ENCODE measurements at places on chromosomes 5 and 9. TPM values are rescaled to one million over a fixed set of nuclear protein-coding genes. Genes with fewer than 3 reads are reported as not detected.

CCDC183 gene
- not detected for total RNA-seq

LHX6 gene
- not detected for total RNA-seq

SLIT3 gene
- 0.34 TPM for total RNA-seq

PTPDC1 gene
- total RNA-seq = 5.2 TPM

SPATA31D4 gene
- total RNA-seq = not detected

CDC14B gene
- total RNA-seq = 12.1 TPM

CER1 gene
- not detected for total RNA-seq

FYB1 gene
- not detected for total RNA-seq

NSMF gene
- total RNA-seq = 33.1 TPM

IL5 gene
- total RNA-seq = not detected

ECSCR gene
- total RNA-seq = 1.0 TPM

GMCL2 gene
- total RNA-seq = not detected

CA9 gene
- 0.74 TPM for total RNA-seq

All from bronchus fibroblast of lung (primary cell).